T-helper 2 cell (primary cell): ENCODE measurements at places on chromosomes 4 and X.
A peak's percentile ranks its signal among the peaks of the same experiment; 100 is the strongest.

- DNase-seq: no peak
Measured at GRCh38 chrX:10048707-10049106, 81.5 kb downstream of the CLDN34 start.

GRCh38 chr4:110195561-110196205, 2.7 kb downstream of the ELOVL6 start:
- DNase-seq: no peak

GRCh38 chrX:17529151-17529745, 154.2 kb downstream of the NHS start:
- no peak for DNase-seq

- DNase-seq: no peak
Measured at GRCh38 chr4:38322714-38323113, 341.3 kb upstream of the KLF3 start.

DNA sequence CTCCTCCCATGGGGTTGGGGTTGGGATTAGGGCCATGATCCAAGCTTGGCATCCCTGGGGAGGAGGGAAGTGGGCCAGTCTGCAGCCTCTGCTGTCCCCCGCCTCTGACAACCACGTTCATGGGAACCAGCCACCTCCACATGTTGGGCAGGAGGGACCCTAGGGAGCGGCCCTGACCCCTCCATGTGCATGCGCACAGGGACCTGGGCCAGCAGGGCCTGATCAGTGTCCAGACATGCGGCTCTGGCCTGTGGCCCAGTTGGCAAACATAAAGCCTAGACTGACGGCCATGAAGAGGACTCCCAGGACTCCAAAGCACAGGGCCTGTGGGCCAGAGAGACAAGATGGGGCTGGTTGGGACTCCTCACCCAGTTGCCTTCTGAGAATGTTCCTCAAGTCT, 11.3 kb downstream of the SLC38A5 start:
- DNase-seq: no peak

DNA sequence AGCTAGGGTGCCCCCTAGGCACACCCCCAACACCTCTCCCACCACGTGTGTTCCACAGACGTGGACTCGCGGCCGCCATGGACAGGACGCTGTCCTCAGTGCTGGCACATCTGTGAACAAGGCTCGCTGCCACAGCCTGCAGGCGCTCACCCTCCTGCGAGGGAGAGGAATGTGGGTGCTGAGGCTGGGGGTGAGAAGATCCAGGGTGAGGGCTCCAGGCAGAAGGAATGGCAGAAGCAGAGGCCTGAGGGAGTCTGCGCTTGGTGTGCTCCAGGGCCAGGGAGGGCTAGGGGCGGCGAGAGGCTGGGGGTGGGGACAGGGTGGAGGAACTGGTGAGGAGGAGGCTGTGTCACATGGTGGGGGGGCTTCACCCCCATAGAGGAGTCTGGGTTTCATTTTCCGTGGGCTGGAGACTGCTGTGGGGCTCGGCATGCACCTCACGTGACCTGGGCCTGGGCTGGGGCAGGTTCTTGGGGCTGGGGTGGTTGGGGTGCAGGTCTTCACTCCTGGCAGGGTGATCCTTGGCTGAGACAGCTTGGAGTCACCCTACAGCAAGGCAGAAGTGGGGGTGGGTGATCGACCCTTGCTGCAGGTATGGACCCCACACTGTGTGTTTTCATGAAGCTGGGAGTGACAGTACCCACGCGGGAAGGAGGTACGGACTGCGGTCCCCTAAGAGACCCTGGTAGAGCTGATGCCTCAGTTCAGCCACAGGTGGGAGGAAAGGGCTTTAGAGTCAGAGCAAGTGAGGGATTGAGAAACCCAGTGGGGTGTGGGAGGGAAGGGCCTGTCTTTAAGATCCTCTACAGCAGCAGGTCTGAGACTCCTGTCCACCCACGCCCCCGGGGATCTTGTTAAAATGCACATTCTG, 103.7 kb downstream of the PSAPL1 start:
- no peak for DNase-seq

DNA sequence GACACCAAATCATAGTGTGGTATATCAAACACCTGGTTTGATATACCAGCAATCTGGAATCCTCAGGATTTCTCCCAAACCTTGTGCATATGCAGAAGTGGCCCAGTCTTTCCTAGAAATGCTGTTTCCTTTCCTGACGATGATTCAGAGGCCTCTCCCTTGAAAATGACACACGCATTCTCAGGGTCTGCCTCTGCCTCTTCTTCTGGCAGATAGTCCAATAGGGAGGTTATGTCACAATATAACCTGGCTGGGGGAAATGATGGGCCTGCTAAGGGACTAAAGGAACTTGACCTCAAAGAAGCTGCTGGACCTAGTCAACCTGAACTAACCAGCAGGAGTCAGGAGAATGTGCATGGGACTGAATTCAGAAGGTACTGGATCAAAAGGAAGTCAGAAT, 435.2 kb downstream of the IDS start:
- no peak for DNase-seq

DNA sequence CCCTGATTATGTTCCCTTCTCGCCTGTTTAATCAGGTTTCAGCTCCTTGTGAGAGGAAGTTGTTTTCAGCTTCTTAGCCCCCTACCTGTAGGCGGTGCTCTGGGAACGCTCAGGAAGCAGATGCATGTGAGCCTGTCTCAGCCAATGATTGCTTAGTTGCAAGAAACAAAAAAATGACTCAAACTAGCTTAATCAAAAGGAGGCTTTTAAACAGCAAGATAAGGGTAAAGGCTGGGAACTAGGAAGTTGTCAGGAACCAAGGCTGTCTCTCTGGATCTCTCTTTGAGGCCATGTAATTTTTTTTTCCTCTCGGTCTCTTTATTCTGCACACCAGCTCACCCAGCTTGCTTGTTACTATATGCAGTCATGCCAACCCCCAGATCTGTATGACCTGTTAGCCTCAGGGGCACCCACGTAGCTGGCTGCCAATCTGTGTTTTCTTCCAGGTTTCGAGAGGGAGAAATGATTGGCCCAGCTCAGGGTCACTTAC, 109.1 kb downstream of the PTTG2 start:
- no peak for DNase-seq

DNA sequence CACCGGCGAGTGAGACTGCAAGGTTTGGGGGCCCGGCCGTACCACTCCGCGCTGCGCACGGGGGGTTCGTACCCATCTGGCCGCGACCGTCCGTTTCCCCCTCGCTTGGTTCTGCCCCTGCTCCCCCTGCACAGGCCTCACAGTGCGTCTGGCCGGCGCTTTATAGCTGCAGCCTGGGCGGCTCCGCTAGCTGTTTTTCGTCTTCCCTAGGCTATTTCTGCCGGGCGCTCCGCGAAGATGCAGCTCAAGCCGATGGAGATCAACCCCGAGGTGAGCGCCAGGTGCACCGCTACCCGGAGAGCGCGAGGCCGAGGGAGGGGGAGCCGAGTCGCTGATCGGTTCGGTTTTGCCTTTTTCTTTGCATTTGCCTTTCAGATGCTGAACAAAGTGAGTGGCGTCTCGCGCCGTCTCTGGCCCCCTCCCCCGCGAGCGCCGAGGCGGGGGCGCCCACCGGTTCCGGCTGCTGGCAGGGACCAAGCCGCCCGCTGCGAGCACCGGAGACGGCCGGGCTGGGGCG, at the start of gene UCHL1:
UCHL1 (plus strand) TSS at position 189 of the 517 bp plus-strand sequence; CDS start at position 238, 49 bp downstream.
- no peak for DNase-seq

GRCh38 chrX:125131164-125131563, 188.5 kb upstream of the TEX13C start:
- no peak for DNase-seq

GRCh38 chr4:4203688-4204400, 22.9 kb downstream of the OTOP1 start:
- DNase-seq: no peak

GRCh38 chr4:148740701-148741100, 298.5 kb upstream of the NR3C2 start:
- no peak for DNase-seq

DNA sequence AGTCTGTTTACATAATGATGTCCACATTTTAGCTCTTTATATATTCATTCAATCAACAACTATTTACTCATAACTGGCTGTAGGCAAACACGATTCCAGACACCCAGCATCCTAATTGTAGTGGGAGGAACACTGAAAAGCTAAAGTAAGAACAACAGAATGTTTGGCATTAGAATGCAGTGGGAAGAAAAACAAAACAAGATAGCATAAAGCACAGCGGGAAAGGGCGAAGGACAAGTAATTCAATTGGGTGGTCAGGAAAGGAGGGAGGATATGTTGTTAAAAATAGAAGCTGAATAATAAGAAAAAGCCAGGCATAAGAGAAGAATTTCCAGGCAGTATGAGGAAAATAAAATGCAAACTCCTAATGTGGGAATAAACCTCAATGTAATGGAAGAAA, 189.5 kb upstream of the FAT4 start:
- DNase-seq: no peak

GRCh38 chr4:147351083-147351787, 129.7 kb upstream of the EDNRA start:
- no peak for DNase-seq

GRCh38 chrX:115584696-115585095, 23.7 kb downstream of the PLS3 start:
- DNase-seq: peak; percentile 1

DNA sequence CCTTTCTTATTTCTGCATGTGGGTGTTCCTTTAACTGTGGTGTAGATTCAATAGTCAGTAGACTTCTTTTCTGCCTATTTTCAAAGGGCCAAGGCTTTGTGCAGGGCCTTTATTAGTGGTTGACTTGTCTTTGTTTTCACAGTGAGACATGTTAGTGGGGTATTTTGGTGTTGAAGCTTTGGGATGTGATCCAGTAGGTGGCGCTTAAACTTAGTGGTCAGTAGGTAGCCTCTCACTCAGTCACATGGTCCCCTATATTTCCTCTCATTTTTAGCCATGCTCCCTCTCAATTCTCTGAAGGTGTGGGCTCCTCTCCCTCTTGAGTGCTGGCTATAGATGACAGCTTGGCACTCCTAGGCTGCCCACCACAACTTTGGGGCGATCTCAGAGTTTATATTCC, 23.4 kb upstream of the SLC10A7 start:
- no peak for DNase-seq

DNA sequence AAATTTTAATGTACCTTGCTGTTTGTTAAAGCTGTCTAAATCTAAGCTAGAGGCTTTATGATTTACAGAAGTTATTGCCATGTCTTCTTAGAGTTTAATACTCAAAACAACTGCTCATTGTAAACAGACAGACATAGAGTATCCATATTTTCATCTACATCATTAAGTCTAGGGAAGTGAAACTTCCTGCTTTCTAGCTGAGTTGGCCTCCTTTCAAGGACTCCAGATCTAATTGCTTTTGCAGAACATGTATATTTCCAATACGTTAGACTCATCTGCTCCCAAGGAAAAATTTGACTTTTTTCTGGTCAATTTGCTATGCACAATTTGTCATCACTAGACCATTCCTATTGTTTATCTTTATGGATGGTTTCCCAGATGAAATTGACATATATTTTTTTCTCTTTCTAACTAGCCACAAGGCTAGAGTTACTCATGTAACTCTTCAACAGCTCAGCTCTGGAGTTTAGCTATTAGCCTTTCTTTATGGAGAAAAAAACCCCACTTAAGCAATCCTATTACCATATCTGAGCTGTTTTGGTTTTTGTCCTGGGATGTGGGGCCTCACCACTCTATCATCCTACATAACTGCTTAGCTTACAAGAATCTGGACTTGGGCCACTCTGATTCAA, 122.9 kb downstream of the PPA2 start:
- no peak for DNase-seq

GRCh38 chr4:93187466-93187865, 641.1 kb upstream of the ATOH1 start:
- DNase-seq: no peak

DNA sequence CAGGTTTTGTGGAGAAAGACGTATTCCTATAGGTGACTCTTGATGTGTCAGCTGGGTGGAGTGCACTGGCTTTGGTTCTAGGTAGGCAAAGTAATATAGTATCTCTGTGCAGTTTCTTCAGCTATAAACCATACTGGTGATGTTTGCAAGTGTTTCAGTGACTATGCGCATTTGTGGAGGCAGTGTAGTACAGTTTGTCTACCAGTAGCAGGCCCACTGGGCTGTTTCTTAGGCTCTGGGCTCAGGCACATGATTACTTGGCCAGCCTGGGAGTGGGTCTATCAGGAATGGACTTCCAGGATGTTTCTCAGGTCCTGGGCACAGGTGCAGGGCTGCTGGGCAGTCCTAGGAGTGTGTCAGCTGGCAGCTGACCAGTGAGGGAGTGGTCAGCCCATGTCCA, 51.9 kb upstream of the INTU start:
- no peak for DNase-seq

GRCh38 chrX:1748408-1748807, 133.5 kb downstream of the ASMT start:
- DNase-seq: no peak

DNA sequence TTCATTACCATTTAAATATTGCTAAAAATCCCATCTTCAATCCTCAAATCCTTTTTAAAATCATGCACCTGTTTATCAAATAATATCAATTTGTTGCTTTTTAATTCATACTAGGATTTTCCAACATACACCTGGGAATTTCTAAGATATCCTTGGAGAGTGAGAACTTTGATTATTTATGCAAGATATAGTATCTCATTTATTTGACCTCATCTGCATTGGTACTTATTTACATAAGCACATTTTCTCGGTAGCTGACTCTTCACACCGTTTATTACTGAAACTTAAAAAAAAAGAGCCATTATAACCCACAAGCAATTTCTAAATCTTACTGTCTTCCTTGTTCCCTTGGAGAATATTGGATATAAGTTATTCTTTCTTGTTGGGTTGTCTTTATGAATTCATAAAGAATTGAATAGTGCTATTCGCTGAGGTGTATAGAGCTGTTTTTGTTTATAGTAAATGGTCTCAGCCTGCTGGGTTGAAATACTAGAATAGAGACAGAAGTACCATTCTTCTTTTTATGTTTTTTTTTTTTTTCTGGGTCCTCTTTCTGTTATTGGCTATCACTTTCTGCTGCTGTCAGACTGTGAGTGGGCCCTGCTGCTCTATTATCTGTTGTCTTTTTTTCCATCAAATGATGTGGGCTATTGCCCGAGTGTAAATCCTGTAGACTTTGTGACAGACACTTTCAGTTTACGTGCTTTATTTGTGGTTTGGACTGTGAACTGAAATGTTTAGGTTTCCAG, 2.9 kb downstream of the UGT8 start:
- DNase-seq: no peak

DNA sequence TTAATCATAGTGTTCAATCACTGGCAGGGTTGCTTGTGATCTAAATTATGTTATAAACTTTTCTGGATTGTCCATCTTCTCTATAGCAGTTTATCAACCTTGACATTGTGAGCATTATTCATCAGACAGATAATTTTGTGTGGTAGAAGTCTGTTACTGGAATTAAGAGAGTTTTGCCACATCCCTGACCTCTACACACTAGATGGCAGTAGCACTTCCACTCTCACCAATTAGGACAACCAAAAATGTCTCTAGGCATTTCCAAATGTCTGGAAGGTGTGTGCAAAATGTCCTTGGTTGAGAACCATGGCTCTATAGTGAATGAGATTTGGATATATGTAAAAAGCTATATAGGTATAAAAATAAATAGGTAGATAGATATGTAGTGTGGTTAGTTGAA, 324.1 kb upstream of the FAM47C start:
- no peak for DNase-seq

DNA sequence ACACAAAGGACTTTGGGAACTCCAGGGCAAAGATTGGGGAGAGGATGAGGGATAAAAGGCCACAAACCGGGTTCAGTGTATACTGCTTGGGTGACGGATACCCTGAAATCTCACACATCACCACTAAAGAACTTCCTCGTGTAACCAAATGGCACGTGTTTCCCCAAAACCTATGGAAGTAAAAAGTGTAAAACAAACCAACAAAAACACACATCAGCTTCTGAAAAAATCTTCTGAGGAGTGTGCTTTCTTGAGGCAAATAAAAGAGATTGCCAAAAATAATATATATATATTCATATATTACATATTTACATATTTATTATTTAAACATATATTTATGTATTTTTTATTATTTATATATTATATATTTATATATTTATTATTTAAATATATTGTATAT, 3.9 kb downstream of the P2RY8 start:
- no peak for DNase-seq
